ENCODE measurements at places on chromosomes 2 and 18.

- DNase-seq, result no peak
Observed at GRCh38 chr2:217934321-217935131, 68.3 kb downstream of the TNS1 start.

DNA sequence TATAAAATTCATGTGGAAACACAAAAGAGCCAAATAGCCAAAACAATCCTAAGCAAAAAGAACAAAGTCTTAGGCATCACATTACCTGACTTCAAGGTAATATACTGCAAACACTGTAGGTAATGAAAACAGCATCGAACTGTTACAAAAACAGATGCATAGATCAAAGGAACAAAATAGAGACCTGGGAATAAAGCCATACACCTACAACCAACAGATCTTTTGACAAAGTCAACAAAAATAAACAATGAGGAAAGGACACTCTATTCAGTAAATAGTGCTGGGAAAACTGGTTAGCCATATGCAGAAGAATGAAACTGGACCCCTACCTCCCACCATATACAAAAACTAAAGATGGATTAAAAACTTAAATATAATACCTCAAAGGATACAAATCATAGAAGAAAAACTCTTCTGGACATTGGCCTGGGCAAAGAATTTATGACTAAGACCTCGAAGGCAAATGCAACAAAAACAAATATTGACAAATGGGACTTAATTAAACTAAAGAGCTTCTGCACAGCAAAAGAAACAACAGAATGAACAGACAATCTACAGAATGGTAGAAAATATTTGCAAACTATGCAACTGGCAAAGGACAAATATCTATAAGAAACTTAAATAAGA is 218.0 kb downstream of the PHLPP1 start:
- DNase-seq, result no peak

DNA sequence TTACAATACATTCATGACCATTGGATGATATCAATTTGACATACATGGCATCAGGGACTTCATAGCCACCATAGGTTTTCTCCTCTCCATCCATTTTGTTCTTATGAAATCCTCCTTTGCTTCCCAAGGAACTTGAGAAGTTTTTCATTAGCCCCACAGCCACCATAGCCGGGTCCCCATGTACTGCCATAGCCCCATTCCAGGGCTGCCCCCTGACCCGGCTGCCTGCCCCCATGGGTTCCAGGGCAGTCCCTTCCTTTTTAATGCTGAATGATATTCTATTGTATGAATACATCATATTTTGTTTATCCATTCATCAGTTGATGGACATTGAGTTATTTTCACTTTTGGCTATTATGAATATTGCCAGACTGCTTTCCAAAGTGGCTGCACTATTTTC is 20.4 kb downstream of the ATP6V1B1 start:
- DNase-seq, result no peak

DNA sequence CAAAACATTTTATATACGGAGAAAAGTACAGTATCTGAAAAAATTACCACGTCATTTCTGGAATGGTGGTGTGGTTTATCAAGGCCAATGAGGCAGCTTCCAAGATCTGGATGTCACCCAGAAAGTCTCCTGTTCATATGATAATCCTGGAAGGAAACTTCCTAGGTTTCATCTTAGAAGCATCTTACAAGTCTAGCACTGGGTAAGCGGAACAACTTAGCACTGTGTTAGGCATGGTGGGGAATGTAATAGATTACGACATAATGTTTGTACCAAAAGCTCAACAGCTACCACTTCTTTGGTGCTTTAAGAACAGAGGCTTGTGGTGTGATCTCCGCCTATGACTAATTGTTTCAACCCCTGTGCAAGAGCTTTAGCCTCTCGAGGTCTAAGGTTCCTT is 63.1 kb upstream of the LYPD1 start:
- no peak for DNase-seq

DNA sequence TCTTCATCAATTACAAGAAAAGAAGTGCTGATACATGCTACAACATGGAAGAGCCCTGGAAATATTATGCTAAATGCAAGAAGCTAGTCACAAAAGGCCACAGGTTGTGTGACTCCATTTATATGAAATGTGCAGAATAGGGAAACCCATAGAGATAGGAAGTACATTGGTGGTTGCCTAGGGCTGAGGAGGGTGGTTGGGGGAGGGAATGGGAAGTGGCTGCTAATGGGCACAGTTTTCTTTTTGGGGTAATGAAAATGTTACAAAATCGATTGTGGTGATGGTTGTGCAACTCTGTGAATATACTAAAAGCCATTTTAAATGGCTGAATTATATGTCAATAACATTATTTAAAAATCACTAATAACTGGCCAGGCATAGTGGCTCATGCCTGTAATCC is 24.3 kb upstream of the RESP18 start:
- DNase-seq, result no peak

GRCh38 chr2:54722641-54723040 is 821 bp upstream of the EML6 start:
- no peak for DNase-seq

DNA sequence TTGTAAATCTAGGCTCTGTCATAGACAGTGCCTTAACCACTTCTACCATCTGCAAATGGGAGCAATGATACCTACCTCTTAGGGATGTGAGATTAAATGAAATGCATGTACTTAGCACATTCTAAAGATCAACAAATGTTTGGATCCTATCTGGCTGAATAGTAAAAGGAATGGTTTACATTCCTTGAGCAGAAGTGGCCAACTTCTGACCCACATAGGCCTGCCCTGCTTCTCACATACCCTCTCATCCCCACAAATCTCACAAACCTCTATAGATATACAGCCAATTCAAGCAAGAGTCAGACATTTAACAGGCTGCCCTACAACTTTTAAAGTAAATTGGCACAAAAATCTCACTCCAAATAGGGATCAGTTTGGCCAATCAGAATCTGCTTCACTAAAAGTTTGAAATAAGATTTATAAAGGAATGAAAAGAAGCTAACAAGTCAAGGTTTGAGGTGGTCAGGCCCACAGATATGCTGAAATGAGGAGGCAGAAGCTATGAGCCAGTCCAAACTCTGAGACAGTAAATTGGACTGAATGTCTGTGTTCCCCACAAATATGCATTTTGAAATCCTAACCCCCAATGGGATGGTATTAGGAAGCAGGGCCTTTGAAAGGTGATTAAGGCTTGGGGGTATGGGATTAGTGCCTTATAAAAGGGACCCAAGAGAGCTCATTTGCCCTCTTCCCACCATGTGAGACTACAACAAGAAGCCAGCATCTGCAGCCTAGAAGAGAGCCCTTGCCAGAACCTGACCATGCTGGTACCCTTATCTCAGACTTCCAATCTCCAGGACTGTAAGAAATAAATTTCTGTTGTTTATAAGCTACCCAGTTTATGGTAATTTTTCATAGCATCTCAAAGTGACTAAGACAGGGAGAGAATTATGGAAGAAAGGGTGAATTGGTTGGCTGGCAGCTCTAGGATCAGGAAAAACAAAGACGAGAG is 227.8 kb upstream of the RBMS1 start:
- no peak for DNase-seq

DNA sequence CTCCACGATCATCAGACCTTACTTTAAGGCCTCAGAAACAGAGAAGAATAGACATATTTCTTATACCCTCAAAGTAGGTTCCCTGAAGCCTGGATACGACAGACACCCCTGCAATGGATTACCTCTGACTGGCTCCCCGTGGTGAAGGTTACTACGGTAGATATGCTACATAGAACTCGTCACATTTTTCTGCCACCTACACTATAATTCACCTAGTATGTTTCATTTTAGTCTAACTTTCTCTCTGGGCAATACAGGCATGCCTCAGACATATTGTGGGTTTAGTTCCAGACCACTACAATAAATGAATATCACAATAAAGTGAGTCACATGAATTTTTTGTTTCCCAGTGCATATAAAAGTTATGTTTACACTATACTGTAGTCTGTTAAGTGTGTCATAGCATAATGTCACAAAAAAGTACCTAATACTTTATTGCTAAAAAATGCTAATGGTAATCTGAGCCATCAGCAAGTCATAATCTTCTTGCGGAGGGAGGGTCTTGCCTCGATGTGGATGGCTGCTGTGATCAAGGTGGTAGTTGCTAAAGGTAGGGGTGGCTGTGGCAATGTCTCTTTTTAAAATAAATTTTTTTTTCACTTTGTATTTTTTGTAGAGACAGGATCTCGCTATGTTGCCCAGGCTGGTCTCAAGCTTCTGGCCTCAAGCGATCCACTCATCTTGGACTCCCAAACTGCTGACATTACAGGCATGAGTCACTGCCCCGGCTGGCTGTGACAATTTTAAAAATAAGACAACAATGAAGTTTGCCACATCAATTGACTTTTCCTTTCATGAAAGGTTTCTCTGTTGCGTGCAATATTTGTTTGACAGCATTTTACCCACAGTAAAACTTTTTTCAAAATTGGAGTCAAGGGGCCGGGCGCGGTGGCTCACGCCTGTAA is 64.6 kb downstream of the TGIF1 start:
- no peak for DNase-seq

GRCh38 chr18:56000041-56000440 is 412.0 kb upstream of the TCF4 start:
- DNase-seq, result no peak

GRCh38 chr2:17426743-17427142 is 91.5 kb downstream of the RAD51AP2 start:
- DNase-seq, result no peak

GRCh38 chr2:224772494-224772893 is 56.3 kb upstream of the CCDC195 start:
- DNase-seq, result no peak

DNA sequence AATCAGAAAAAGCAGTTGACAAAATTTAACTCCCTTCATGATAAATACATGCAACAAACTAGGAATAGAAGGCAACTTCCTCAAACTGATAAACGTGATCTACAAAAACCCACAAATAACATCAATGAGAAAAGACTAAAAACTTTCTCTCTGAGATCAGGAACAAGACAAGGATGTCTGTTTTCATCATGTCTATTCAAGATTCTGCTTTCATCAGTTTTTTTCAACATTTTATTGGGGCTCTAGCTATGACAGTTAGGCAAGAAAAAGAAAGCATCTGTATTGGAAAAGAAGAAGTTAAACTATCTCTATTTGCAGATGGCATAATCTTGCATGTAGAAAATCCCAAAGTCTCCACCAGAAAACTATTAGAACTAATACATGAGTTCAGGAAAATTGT is 12.3 kb upstream of the CHST10 start:
- DNase-seq, result no peak

DNA sequence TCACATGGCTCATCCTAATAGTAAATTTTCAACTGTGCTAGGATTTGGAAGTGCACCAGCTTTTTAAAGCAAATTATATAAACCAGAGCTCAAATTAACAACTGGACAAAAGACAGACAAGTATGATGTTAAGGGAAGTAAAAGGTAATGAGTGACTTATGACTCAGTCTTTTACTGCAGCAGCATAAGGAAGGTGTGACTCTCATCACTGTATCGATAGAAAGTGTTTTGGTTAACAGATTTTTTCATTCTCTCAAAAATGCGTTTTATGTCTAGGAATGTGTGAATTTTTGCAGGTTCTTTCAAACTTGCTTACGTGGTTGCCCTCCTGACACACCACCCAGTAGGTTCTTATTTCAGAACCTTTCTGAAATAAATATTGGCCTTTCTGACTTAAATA is 244.2 kb upstream of the BOD1L2 start:
- DNase-seq, result no peak

- DNase-seq, result no peak
Observed at GRCh38 chr2:84386336-84387040, 72.6 kb downstream of the SUCLG1 start.

DNA sequence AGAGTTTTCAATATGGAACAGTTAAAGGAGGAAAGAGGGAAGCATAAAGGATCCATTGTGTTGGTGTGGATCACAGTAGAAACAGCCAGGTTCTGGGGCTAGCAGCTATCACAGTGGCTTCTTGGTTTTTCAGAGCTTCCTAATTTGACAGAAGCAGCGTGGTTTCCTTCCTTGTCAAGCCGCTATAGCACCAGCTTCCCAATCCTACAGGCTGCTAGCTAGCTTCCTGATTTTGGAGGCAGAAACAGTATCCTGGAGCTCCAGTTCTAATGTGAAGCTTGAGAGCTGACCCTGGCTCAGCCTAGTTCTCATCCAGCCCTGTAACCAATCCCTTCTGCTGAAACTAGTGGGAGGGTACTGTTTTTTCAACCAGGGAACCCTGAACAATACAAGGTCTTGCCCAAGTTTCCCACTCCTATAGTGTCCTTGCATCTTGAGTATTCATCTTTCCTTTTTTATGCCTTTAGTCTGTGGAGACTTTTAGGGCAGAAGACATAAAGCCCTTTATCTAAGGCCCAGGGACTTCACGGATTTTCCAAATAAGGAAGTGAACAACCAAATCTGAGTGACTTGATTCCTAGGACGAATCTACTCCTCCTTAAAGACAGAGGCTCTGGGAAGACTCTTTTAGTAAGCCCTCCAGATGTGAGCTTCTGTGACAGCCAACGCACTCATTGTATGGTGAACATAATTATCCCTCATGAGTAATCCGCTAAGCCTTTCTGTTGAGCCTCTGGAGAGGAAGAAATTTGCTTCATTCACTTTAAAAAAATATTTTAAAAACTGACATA is 33.8 kb downstream of the CCDC93 start:
- DNase-seq, result no peak

GRCh38 chr2:15271276-15271675 is 289.9 kb downstream of the NBAS start:
- DNase-seq, result no peak

GRCh38 chr18:58228176-58228575 is 184.2 kb downstream of the NEDD4L start:
- no peak for DNase-seq

DNA sequence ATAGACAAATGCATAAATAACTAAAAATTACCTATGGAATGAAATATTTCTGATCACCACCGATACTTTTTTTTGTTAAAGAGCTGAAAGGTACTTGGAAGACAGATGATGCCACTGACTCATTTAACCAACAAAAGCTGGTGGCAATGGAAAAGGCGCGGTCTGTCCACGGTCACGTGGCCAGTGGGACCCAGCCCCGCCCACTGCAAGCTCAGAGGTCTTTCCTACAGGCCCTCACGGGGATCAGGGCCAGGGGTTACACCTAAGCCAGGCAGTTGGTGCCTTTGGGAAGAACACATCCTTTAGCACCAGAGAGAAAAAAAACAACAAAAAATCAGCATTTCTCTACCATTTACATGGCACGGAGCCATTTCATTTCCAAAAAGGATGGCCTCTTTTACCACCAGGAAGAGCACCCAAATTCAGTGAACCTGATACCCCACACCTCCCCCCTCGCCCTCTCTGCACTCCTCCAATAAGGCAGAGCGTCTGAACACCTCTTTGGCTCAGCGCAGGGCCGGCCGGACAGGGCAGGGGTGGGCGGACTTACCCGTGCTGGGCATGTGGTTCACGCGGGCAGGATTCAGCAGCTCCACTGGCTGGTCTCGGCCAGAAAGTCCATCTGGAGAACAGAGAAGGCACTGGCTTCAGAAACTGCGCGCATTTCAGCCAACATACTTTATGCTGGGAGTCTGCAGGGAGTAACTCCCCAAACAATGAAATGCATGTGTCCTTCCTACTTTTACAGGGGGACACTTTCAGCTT is 164.6 kb downstream of the HDAC4 start:
- DNase-seq, result no peak

GRCh38 chr18:57953883-57954282 is 90.1 kb upstream of the NEDD4L start:
- no peak for DNase-seq

- no peak for DNase-seq
Observed at GRCh38 chr18:26215247-26215970, 10.8 kb upstream of the TAF4B start.

- DNase-seq, result no peak
Observed at GRCh38 chr18:2325308-2325849, 245.9 kb downstream of the METTL4 start.

GRCh38 chr18:3782901-3783300 is 332.9 kb downstream of the TGIF1 start:
- DNase-seq, result no peak

All from stimulated activated CD4-positive, alpha-beta T cell treated with anti-CD3 and anti-CD28 coated beads, Interleukin-1b, Interleukin-23, amount 100 ng/mL, for 24 hours (primary cell).